ENCODE measurements at places on chromosomes 6 and 20.

GRCh38 chr6:98641949-98642719 is 192.2 kb upstream of the POU3F2 start:
- no peak for DNase-seq

DNA sequence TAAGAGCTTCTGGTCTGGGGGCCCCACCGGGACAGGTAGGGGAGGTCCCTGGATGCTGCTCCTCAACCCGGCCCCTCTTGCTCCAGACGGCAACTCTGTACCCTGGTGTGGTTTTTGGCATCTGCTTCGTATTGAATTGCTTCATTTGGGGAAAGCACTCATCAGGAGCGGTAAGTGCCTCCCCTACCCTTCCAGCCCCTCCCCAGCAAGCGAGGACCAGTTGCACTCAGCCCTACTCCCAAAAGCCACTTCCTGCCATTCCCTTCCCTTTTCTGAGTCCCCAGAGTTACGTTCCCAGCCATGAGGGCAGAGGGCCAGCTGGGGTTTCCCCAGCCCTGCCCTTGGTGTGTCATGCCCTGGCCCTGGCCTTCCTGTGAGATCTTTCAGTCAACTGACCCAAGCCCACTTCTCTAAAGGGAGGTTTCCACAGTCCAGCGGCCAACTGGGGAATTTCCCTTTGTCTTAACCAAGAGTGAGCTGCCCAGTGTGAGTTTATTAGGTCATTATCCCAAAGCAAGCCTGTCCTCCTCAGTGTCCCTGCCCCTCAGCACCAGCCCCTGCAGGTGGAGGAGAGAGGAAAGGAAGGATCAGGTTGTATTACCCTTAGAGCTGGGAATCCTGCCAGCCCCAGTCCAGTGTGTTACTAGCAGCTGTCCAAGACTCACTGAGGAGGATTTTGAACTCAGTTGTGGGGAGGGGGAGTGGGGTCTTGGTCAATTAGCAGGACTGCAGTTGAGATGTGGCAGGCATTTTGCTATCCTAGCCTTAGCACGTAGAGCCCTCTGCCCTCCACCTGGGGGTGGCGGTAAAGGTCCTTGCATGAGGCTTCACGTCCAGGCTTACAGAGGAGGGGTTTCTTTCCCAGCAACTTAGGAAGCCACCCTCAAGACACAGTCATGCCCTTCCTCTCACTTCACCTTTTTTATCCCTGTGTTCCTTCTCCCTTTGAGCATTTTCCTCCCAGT is 45.8 kb downstream of the TM9SF4 start:
- peak; percentile 41 for DNase-seq

DNA sequence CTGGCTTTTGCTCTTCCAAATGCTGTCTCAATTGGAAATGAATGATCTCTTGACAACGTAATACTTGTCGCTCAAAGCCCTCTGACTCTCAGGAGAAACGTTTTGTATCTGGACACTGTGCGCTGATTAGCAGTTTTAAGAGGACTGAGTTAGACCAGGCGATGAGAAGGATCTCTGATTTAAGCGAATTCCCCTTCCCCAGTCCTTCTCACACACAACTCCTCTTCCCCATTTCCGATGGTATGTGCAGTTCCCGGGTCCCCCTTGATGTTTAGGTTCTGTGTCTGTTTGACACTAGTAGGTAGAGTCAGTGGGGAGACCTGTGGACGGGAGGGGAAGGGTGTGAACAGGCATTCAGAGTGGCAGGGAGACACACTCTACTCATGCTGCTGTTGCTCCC is 2.5 kb downstream of the ZDHHC14 start:
- no peak for DNase-seq

DNA sequence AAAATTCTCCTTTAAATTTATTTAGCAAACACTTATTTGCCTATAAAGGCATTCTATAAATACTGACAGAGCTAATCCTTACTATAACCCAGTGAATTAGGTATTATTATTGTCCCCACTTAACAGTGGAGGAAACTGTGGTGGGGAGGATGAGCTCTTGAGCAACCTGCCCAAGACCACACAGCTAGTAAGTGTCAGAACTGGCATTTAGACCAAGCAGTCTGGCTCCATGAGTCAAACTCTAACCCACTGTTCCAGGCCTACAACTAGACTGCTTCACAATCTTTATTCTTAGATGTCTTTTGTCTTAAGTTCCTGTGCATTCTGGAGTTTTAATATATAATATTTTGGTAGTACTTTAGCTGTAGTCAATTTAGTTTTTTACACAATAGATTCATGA is 530.8 kb downstream of the BCKDHB start:
- DNase-seq = no peak

DNA sequence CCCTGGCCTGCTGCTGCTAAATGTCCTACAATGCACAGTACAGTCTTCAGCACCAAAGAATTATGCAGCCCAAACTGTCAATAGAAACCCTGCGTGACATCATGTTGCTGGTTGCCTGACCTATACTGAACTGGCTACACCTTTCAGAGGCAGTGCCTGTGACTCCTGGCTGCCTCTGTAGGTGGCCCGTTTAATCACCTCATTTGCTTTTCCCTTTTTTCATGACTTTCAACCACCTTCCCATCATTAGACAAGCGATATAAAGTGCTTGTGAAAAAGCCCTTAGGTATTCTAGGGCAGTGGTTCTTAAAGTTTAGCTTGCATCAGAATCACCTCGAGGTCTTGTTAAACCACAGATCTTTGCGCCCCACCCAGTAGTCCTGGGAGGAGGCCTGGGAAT is 33.0 kb upstream of the RIPOR2 start:
- DNase-seq = no peak

DNA sequence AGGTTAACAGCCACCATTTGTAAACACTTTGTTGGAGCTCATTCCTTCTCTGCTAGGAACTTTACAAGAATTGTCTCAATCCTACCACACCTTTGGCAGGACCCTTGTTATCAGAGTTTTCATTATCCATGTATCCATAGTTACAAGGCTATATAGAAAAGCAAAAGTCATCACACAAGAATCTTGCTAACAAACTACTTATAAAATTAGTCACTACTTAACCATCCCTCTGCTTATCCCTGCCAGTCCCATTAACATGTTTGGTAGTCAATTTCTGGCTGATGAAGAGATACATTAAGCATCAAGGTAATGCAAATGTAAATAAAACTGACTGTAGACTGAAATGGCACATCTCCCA is 10.4 kb downstream of the ZSWIM3 start:
- DNase-seq = no peak

DNA sequence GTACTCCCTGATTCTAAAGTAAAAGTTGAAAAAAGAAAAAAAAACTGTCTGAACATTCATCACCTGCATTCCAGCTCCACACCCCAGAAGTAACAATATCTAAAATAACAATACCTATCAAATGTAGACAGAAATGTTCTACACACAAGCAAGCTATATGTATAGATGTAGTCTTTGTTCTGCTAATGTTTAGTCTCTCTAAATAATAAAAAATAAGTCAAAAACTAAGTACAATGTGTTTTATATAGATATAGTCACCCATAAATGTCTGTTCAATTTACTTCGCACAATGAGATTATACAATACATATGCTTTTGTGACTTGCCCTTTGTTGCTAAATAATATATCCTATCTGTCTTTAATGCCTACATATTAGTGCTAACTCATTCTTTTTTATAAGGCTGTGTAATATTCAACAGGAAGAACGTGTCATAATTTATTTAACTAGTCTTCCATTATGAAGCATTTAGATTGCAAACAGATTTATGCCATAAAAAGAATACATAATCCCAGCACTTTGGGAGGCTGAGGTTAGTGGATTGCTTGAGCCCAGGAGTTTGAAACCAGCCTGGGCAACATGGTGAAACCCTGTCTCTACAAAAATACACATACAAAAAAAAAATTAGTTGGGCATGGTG is 216.2 kb upstream of the ZNF217 start:
- no peak for DNase-seq

DNA sequence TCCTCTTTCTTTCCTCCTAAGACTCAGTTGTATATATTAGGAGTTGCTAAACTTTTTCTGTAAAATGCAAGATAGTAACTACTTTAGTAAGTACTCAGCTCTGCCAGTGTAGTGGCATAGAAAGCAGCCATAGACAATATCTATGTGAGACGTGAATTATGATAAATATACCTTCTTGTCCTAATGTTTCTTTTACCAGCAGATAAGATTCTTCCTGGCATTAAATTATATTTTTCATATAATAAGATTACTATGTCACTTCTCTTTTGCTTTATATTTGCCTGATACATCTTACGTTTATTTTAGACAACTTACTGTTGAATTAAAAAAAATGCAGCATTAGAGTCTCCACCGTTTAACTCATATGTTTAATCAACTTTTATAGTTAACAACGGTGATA is 51.7 kb downstream of the HDGFL1 start:
- no peak for DNase-seq

DNA sequence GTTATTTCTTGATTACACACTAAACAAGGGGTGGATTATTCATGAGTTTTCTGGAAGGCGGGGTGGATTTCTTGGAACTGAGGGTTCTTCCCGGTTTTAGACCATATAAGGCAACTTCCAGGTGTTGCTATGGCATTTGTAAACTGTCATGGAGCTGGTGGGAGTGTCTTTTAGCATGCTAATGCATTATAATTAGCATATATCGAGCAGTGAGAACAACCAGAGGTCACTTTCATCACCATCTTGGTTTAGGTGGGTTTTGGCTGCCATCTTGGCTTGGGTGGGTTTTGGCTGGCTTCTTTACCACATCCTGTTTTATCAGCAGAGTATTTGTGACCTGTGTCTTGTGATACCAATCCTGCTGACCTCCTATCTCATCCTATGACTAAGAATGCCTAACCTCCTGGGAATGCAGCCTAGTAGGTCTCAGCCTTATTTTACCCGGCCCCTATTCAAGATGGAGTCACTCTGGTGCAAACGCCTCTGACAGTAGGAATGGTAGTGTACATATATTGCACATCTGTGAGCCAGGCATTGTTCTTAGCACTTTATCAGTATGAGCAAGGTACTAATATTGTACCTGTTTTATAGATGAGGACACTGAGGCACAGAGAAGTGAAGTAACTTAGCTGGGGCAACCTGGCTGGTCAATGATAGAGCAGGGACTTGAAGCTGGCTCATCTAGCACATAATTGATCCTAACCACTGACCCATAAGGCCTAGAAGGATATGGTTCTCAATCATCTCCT is 203.7 kb downstream of the NFATC2 start:
- no peak for DNase-seq

DNA sequence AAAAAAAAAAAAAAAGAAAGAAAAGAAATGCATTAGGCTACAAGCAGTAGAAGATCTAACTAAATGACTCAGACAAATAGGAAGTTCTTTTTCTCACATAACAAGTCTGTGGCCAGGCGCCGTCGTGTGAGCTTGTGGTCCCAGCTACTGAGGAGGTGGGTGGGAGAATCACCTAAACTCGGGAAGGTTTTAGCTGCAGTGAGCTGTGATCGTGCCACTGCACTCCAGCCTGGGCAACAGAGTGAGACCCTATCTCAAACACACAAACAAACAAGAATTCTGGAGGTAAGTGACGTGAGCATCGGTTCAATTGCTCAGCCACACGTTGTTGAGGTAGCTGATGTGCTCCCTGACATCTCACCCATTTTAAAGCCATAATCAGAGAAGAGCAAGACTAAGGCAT is 37.9 kb upstream of the SLC23A2 start:
- DNase-seq = no peak

GRCh38 chr6:119647309-119647708 is 297.7 kb upstream of the MAN1A1 start:
- no peak for DNase-seq
